ENCODE measurements at places on chromosomes 1 and 21. TPM values are rescaled to one million over a fixed set of nuclear protein-coding genes. Genes with fewer than 3 reads are reported as not detected.
A peak's percentile ranks its signal among the peaks of the same experiment; 100 is the strongest.

DNA sequence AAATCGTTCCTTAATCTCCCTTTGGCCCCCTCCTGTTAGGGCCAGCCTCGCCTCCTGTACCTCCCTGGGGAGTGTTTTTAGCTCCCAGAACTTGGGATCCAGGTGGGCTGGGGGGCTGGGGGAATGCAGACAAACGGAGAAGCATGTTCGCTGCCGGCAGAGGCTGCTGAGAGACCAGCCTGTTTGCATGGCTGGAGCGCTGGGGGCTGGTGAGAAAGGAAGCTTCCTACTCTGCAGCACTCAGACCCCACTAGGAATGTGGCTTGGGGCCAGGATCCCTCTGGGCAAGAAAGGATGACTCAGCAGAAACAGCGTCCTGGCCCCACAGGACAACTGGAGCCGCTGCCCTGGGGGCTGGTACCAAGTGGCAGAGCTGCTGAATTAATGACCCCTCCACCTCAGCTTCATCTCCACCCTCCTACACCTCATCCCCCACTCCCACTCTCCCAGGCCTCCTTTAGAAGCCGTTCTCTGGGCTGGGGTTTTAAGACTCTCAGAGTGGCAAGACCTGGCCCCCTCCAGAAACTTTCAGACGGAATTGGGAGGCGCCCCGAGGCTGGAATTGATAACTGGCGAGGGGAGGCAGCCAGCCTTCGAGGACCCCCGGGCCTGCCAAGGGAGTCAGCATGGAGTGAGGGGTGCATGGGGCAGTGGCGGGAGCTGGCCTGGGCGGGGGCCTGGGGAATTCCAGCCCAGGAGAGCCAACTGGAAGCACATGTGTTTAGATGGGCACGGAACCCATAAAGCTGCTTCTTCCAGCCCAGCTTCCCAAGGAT is 28.5 kb upstream of the EPS8L3 start:
- peak; percentile 89 for DNase-seq

GRCh38 chr1:245621589-245621988 is 466.8 kb downstream of the KIF26B start:
- peak; percentile 34 for DNase-seq

DNA sequence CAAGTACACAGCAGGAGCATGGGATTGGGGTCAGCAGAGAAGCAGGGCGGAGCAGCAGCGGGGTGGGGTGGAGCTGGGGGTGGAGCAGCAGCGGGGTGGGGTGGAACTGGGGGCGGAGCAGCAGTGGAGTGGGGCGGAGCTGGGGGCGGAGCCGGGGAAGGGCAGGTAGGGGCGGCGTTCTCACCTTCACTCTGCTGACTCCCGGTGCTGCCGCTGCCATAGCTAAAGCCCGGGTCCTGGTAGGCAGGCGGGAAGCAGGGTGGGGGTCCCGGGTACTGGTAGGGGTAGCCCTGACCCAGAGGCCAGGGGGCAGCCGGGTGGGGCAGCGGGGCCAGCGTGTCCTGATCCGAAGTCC is 6.7 kb downstream of the TAS1R3 start:
- no peak for DNase-seq

The SPRR2G gene
- not detected for total RNA-seq

The CREB3L4 gene
- total RNA-seq, result 11.8 TPM

The SLC5A9 gene
- total RNA-seq, result not detected

The DCDC2B gene
- total RNA-seq, result not detected
